ENCODE measurements at places on chromosomes 1 and 21.

GRCh38 chr1:14913482-14914177, 239.9 kb upstream of the TMEM51 start:
- no peak for DNase-seq

- no peak for DNase-seq
Measured at GRCh38 chr1:170927955-170928840, 7.1 kb upstream of the MROH9 start.

DNA sequence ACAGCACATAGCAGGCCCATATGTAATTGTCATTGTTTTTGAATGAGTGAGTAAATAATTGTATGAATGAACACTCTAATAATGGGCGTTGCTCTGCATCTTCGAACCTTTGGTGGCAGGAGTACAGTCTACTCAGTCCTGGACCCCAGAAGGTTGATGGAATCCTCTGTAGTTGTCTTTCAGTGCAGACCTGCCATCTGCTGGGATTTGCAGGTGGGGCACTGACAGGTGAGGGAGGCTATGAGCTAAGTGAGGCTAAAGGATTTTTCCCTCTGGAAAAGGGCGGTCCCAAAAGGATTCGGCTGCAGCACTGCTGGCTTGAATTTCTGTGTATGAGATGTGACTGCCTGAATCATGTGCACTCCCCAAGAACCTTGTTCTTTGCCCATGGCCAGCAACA, 53.4 kb downstream of the PLXNA2 start:
- no peak for DNase-seq

DNA sequence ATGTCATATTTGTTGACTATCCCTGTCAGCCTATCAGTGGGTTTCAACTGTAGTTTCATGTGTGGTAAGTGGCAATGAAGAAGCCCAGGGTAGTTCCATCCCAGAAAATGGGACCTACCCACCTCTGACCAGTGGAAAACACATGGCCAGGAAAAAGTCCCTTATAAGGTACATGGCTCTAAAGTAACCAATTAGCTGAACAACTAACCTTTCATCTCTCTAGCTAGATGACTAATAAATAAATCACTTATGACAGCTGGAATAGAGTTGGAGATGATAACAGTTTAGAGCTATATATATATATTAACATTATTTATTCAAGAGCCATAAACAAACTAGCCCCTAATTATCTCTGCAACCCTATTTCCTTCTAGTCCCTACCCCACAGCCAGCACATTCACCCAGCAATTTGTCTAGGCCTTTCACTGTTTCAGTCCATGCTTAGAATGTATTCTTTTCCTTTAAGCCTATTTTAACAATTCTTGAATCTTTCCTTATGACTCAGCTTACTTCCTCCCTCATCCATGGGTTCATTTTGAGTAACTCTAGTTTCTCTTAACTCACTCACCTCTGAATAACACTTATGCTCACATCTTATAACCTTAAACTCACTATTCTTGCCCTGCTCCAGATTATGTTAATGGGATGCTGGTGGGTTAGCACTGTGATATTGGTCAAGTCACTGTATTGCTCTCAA, 83.7 kb downstream of the TNFSF18 start:
- DNase-seq = no peak

DNA sequence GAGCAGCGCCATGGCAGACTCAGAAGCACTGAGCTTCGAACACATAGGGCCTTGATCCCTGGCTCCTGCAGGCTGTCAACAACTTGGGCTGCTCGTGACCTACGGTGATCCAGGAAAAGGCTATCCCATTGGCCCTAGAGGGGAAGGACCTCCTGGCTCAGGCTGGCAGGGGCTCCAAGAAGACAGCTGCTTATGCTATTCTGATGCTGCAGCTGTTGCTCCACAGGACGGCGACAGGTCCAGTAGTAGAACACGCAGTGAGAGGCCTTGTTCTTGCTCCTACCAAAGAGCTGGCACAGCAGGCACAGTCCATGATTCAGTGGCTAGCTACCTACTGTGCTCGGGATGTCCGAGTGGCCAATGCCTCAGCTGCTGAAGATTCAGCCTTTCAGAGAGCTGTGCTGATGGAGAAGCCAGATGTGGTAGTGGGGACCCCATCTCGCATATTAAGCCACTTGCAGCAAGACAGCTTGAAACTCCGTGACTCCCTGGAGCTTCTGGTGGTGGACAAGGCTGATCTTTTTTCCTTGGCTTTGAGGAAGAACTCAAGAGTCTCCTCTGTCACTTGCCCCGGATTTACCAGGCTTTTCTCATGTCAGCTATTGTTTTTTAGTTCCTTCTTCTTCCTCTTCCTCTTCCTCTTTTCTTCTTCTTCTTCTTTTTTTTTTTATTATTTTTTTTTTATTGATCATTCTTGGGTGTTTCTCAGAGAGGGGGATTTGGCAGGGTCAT, 18.9 kb downstream of the ITLN2 start:
- no peak for DNase-seq

GRCh38 chr1:159714529-159714928, at the start of gene CRP:
Gene CRP, minus strand, starts transcription at chr1:159714589. Its CDS starts 104 bp downstream, at chr1:159714485.
- no peak for DNase-seq

GRCh38 chr1:151435174-151435573, 24.1 kb downstream of the POGZ start:
- DNase-seq = no peak

DNA sequence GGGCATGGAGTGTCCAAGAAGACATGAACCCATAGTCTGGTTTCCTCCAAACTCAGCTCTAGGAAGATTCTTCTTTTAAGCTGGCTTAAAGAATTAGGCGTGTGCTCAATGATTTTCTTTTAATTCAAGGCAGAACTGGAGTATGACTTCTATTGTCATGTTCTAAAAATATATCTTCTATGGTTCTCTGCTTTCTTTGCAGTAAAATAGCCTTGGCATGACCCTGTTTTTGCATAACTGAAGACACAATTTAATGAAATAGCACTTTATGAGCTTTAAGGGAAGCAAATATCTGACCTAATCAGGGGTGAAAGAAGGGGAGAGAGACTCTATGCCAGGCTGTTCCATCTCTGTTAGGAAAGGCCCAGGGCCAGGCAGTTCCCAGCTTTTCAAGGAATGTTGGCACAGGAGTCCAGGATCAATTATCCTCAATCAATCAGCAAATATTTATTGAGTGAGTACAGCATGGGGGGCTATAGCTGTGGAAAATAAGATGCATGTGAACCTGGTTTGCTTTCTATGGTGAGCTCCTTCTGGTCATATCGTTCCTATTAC, 7.2 kb upstream of the CSF1 start:
- no peak for DNase-seq

- no peak for DNase-seq
Measured at GRCh38 chr1:193143285-193143684, 21.5 kb downstream of the CDC73 start.

GRCh38 chr1:247440001-247440620, 17.8 kb downstream of the OR2B11 start:
- DNase-seq = no peak

- DNase-seq = no peak
Measured at GRCh38 chr1:106173101-106173500, 883.4 kb upstream of the PRMT6 start.

- DNase-seq = no peak
Measured at GRCh38 chr1:229835226-229835625, 209.2 kb downstream of the URB2 start.

- DNase-seq = peak; percentile 29
Measured at GRCh38 chr1:244074559-244075171, 23.6 kb downstream of the ZBTB18 start.

DNA sequence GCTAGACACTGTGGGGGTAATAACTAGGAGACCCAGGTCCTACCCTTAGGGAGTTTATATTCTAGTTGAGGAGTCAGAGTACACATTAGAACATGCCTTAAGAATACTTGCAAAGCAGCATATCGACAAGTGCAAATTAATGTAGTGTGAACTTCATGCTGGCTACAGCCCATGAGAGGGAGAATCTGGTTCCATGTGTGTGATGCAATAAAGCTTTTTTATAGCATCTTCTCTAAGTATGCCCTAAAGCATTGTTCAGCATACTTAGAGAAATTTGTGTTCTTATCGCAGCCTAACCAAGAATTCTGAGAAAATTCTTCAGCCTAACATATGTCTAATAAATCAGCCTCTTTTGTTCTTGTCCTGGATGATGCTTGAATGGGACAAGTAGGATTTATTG, 95.5 kb downstream of the SDCCAG8 start:
- DNase-seq = no peak

DNA sequence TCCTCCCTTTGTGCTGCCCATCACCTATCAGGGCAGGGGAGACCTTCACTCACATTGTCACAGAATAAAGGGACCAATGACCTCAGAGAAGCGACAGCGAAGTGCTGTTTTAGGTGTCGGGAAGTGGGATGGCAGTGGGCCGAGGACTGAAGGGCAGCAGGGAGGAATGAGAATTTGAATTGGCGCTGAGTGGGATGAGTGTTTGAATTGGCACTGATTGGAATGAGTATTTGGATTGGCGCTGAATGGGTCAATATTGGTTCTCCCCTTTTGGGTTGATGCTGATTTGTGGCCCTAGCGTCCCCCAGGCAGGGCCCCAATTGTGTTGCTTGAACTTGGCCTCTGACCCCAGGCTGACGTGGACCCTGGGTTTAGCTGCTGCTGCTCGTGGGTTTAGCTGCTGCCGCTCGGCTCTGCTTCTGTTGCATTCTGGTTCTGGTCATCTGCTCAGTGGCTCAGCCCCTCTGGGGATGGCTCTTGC, 12.4 kb upstream of the UMODL1 start:
- DNase-seq = no peak

DNA sequence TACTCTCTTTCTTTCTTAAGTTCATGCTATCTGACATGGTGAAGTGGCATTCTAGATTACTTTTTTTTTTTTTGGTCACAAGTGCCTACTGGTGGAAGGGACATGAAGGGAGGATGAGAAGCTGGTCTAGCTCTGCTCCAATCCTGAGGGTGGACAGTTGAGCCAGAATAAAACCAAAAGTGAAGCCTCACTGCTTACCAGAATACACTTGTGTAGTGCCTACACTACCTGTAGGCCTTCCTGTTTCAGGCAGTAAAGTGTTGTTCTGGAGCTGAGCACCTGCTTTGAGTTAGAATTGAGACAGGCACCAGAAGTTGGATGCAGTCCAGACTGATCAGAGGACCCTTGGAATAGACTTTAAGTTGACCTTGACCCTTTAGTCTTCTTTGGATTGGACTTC, 40.4 kb upstream of the APOBEC4 start:
- no peak for DNase-seq

GRCh38 chr1:218250492-218250891, 34.6 kb upstream of the RRP15 start:
- DNase-seq = no peak

DNA sequence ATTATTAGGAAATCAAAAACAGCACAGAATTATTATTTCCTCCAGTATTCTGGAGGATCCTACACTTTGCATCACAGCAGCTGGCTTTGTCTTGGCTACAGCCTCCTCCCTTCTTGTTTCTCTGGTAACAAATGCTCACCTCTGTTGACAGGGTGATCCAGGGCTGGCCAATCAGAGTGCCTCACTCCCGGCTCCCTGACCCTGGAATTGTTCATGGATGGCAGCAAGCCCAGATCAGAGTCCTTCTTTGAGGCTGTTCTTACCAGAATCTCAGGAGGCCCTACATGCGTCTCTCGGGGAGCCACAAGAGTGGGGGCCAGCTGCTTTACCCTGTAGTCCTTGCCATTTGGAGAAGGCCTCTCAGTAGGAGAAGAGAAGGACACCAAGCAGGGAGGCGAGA, 48.4 kb upstream of the IGSF5 start:
- no peak for DNase-seq

- no peak for DNase-seq
Measured at GRCh38 chr1:8540261-8540941, 222.5 kb downstream of the SLC45A1 start.

- DNase-seq = no peak
Measured at GRCh38 chr1:15451014-15451722, 5.4 kb upstream of the CELA2A start.

- DNase-seq = no peak
Measured at GRCh38 chr1:221743416-221744208, 1.7 kb upstream of the DUSP10 start.

GRCh38 chr1:44903011-44903680, 60.1 kb upstream of the PTCH2 start:
- no peak for DNase-seq

DNA sequence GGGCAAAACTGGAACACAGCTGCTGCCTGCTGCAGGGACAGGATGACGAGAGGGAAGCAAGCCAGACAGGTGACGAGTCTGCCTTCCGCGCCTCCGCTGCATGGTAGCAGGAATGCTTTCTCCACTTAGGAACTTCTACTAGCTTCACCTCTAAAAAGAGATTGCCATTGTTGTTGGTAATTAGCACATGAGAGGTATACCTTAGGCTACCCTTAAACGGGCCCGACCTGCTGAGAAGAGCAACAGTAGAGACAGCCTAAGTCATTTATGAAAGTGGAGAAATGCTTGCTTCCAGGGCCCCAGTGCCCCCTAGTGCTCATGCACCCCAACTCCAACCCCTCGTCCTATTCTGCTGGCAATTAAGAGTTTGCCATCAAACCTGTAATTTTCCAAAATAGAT, 96.9 kb upstream of the AKT3 start:
- DNase-seq = no peak

DNA sequence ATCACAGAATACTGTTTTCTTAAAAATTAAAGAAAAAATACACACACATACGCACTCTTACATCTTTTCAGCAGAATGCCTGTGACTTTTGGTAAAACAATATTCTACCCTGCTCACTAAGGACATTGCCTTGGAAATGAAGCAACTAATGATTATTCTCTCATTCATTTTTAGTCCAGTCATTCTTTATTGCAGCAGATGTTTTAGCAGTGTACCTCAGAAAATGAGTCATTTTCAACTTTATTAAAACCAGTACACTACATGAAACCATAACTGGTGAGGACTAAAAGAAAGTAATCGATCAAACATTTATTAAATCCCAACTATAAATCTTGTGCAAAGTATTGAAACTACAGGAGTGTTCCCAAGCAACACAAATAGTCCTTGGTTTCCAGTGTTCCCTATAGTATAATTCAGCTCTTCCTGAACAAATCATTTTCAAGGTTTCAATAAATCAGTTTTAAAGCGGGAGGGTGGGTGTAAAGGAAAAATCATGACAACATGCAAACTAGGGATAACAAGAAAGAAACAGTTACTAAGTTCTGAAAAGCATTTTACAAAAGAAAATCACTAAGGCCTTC, 114.2 kb downstream of the ADGRL4 start:
- DNase-seq = no peak

DNA sequence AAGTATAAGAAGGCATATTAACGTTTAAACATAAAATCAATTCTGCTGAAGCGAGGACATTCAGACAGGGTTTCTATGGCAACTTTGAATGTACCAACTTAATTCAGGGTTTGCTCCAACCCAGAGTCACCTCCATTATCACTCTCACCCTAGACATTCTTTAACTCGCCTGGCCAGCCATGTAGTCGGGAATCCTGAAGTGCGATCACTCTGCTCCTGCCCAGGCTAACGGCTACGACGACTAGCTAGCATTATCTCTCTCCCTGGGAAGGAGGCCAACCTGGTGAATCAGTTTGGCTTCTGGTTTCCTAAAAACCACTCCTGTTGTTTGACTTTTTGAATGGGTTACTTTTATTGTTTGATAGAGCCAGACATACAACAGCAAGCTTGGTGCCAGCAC, 38.9 kb upstream of the ZBTB18 start:
- no peak for DNase-seq
